Liver (tissue), 10 donors: ENCODE measurements at places on chromosomes 12 and 14.
A peak's percentile ranks its signal among the peaks of the same experiment; 100 is the strongest.

DNA sequence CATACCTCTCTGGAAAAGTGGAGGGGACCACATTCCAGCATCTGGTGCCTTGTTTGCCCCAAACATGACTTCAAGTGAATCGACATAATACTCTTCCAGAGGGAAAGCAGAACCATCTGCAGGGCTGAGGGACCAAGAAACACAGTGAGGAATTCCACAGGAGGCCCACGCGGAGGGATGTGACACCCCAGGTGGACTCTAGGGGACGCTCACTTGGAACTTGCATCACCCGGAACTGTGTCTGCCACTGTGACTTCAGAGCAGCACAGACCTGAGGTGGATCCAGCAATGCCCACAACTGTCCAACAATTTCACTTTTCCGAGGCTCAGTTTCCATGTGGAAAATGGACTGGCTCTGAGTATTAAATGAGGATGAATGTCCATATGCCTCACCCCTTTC lies 14.3 kb upstream of the CLMN start:
- no peak for DNase-seq

DNA sequence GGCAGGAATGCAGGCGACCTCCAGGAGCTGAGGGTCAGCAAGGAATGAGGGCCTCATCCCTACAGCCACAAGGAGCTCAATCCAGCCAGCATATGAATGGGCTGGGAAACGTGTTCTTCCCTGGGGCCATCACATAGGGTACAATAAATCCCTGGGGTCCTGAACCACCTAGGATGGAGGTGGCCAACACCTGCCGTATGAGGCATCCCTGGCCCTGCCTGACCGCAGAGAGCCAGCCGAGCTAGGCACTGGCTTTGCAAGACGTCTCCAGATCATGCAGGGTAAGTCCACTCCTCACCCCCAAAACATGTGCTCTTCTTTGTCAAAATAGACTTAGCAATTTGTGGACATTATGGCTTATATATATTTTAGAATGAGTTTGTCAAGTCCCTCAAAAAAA lies 303.7 kb upstream of the DIO3 start:
- no peak for DNase-seq

GRCh38 chr12:114944736-114945135 lies 260.8 kb upstream of the TBX3 start:
- no peak for DNase-seq

- no peak for DNase-seq
Measured at GRCh38 chr14:85413836-85414526, 116.0 kb upstream of the FLRT2 start.

GRCh38 chr14:95069547-95069946 lies 87.8 kb downstream of the DICER1 start:
- DNase-seq, result no peak

DNA sequence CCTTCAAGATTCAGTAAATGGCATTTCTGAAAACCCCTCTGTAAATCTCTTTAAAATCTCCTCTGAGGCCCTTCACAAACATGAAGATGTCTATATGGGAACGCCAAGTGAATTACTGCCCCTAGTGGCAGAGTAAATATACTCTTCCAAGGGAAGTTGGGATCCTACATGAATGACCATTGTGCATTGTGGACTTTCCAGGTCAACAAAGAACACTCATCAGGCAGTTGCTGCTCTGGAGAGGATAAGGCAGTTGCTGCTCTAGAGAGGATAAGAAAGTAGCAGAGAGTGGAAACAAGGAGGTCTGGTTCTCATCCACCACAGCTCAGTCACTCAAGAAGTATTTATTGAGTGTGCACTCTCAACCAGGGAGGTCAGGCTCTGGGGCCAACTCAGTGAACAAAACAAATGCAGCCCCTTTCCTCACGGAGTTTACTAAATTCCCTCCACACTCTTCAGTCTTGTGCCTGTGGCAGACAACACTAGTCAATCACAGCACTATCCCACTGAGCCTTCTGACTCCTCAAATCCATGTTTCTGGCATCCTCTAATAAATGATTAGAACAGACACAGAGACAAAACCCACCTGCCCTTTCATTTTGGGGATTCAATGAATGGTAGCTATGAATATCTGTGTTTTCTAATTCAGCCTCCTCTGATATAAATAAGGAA lies 52.9 kb downstream of the SVOP start:
- DNase-seq, result no peak

DNA sequence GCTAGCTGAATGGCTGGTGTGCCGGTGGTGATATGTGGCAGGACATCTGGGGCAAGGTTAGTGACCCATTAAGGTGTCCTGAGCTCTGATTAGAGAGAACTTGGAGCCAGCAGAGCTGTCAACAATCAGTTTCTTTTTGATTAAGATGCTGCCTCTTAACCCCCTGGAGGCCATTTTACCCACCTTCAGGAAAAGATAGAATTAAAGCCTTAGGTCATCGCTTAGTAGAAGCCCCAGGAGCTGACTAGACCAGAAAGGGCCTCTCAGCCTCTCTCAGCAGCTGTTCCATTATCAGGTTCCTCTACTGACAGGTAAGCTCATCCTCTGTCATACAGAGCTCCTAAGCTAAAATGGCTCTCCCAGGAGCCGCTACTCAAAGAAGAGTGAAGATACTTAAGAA lies 339.0 kb downstream of the FUT8 start:
- no peak for DNase-seq

GRCh38 chr12:10033783-10034545 lies 3.5 kb downstream of the CLEC9A start:
- no peak for DNase-seq

- no peak for DNase-seq
Measured at GRCh38 chr14:56598519-56598918, 18.9 kb downstream of the TMEM260 start.

GRCh38 chr12:105933671-105934665 lies 204.8 kb downstream of the NUAK1 start:
- no peak for DNase-seq

DNA sequence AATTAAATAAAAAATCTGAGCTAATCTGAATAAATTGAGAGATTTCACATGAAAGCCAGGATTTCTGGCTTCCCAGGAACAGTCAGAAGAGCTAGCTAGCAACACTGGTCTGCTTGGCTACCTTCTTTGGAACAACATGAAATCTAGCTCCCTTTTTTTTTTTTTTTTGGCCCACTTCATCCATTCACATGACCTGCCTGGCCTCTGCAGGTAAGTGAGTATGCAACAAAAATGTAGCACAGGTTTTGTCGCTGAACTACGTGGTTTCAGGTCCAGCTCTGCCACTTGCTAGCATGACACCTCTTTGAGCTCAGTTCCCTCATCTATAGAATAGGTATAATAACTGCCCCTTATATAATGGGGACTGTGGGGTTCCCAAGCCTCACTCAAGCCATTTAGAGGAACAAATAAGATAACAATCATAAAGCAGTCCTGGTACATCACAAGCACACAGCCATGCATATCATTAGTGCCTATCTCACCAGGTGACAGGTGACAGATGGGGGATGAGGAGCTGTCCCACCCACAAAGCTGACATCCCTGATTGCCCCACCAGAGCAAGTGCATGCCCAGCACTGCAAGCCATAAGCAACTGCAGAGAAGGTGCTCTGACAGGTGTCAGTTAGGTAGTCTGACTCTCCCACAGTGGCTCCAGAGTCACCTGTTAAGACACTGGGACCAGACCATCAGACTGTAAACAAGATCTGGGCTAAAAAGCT lies 25.6 kb downstream of the PXN start:
- no peak for DNase-seq

- no peak for DNase-seq
Measured at GRCh38 chr12:113284751-113285150, 50.2 kb downstream of the SLC8B1 start.

GRCh38 chr12:85616201-85616600 lies 220.0 kb downstream of the RASSF9 start:
- DNase-seq, result no peak

GRCh38 chr12:50985322-50985721 lies 33.0 kb downstream of the HIGD1C start:
- no peak for DNase-seq

DNA sequence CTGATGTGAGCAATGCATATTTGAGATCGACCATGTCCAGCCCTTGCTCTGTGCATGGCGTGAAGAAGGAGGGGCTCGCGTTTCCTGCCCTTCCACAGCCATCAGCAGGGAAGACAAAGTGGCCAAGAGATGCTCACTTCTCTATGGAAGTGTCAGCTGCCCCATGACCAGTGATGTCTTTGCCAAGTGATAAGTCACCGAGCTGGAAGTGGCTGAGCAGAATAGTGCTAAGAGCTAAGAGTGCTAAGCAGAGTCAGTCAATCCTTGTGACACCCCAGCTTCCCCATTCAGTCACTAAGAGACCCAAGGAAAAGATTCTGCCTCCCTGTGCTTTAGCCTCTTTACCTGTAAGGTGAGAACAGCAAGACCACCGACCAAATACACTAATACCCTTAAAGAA lies 50.5 kb upstream of the CEP83 start:
- DNase-seq, result no peak

GRCh38 chr14:20601522-20601921 lies 10.3 kb upstream of the RNASE12 start:
- DNase-seq, result no peak

DNA sequence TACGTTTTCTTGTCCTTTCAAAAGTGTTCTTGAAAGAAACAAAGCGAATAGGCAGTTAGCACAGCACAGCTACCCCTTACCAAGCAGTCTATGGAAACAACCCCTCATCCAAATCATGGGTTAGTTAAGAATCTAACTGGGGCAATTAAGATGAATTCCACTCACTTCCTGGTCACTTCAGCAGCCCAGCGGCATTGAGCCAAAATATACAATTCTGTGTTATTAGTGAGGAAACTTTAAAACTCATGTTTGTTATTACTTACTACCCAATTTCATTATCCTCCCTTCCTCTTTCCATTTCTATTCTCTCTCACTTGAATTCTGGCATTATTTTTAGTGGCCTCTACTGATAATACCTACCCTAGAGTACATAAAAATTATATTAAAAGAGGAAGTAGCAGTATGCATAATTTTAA lies 121.4 kb downstream of the PPHLN1 start:
- no peak for DNase-seq

DNA sequence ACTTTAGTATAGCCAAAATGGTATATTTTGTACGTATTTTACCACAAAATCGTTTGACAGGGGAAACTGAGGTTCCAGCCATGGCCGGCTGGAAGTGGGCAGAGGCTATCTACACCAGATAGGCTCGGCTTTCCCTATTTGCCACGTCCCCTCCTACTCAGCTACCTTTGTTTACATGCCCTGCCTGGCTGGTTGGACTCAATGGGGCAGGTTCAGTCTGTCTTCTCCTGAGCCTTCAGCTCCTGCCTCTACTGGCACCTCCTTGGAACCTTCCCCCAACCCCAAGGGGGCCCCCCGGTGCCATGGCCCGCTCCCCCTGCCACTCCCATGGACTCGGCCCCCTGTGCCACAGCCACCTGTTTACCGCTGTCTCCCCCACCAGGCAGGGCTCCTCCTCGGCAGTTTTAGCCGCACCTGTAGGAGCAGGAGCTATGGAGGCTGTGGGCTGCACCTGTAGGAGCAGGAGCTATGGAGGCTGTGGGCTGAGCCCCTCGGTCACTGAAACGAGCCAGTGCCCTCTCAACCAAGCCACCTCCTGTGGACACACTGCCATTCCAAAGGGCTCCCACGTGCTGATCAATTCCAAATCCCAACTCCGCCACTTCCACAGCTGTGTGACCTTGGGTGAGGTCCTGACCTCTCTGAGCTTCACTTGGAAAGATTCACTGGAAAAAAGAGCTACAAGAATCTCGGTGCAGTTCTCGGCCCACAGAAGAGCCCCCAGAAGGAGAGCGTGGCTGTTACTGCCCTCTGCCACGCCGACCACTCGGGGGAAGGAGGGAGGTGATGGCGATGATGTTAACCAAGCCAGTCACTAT lies 62.2 kb downstream of the NCOR2 start:
- no peak for DNase-seq

DNA sequence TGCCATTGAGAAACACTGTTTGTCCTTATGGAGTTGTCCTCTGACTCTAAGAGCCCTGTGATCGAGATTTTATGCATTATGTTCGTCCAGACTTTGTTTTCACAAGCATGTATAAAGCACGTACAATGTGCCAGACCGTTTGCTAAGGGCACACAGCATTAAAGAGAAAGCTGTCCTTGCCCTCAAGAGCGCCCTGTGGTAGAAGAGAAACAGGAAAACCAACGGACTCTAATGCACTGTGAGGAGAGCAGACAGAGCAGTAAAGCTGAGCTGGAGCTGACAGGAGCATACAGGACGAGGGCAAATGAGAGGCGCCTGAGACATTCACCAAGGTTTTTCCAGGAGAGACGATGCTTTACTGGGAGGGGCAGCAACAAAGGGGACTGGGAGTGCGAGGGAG lies 66.2 kb upstream of the OVCH1 start:
- DNase-seq, result no peak

DNA sequence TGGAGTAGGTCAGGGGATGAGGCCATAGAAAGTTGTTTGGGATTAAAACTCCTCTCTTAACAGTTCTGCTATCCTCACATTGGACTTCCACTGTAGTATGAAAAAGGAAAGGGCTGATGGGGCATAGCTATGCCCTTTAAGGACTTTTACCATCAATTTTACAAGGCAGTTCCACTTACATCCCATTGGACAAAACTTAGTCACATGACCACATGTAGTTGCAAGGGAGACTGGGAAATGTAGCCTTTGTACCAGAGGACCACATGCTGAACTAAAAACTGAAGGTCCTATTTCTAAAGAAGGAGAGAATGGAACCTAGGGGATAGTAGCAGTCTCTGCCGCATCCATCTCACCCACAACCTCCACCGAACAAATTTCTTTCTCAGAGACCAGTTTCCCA lies 6.8 kb upstream of the SLC5A8 start:
- DNase-seq, result no peak

DNA sequence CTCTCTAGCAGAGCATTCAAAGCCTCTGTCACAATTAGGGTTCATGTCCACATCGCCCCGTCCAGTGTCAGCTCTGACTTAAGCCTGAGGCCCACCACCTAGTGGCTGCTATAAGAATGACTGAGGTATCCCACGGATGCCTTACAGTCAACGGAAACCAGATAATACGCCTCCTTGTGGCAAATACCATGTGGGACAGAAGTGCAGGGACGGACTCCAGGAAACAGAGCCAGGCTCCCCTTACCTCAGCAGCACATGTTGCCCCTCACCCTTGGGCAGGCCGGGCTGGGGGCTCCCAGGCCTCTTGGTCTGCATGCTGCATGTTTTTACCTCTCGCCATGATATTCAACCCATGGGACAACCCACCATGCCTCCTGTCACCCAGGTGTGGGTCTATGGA lies 86.3 kb downstream of the VWF start:
- DNase-seq, result peak; percentile 47

DNA sequence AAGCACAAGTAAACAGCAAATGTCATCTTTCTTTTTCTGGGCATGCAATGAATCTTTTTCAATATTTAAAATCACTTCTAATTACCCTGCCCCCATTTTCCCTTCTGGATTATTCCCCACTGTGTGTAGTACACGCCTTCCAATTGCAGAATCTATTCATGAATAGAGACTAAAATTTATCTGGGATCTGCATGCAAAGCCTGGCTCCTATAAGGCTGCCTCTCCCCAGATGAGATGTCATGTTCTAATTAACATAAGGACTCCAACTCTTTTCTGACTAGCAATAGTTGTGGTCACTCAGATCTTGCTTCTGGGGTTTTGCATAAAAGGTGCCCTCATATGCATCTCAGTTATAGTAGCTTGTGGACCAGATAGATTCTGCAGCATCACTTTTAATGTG lies 473.5 kb downstream of the BTG1 start:
- no peak for DNase-seq
